ENCODE measurements at places on chromosomes 1 and 21.

DNA sequence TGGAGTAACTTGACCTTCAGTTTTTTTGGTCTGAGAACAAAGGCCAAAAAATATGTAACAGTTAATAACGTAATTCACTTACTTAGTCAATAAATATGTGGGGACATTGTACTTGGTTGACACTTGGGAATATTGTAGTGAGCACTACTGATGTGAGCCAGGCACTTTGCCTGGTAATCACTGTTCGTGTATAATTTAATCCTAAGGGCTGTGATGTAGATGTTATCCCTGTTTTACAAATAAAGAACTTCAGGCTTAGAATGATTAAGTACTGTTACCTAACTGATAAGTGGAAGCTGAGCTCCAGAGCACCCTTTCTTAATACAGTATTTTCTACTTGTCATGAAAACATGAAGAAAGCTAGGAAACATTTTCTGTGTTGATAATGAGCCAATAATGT lies 28.0 kb downstream of the PTBP2 start:
- DNase-seq: no peak

- DNase-seq: no peak
Measured at GRCh38 chr1:195597891-195598290, 1010.3 kb downstream of the KCNT2 start.

- no peak for DNase-seq
Measured at GRCh38 chr21:46114963-46115362, 17.1 kb downstream of the COL6A2 start.

DNA sequence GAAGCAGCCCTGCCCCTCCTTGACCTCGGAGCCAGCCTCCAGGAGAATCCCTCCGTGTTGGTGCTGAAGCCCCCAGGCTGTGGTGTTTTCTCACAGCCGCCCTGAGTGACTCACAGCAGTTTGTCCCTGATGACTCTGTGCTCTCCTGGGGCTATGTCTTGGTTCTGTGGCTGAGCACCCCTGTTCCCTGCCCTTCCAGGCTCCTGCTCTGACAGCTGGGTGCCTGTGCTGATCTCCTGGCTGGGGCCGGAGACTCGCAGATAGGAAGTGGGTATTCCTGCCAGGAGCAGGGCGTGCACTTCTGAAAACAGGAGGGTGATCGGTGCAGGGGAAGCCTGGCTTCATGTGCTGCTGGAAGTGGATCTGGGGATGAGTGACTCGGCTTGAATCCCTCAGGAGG lies 34.5 kb downstream of the POFUT2 start:
- no peak for DNase-seq

- no peak for DNase-seq
Measured at GRCh38 chr1:14071581-14071980, 371.6 kb downstream of the PRDM2 start.

DNA sequence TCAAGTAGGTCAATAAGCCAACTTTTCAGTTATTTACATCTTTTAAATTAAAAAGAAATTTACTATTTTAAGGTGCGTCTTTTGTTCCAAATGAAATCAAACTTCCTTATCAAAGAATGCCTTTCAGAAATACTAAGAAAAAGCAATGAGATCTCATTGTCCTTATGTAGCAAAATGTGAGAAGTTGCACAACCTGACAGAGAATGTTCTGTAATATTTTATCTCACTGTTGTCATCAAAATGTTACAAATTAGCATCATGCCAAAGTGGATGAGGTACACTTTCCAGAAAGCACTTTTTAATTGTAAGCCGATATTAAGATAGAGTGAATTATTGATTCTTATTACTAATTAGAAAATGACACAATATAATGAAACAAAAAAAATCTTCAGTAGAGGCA lies 50.4 kb downstream of the KCNT2 start:
- no peak for DNase-seq

- DNase-seq: no peak
Measured at GRCh38 chr1:179794669-179795068, 51.6 kb downstream of the FAM163A start.

DNA sequence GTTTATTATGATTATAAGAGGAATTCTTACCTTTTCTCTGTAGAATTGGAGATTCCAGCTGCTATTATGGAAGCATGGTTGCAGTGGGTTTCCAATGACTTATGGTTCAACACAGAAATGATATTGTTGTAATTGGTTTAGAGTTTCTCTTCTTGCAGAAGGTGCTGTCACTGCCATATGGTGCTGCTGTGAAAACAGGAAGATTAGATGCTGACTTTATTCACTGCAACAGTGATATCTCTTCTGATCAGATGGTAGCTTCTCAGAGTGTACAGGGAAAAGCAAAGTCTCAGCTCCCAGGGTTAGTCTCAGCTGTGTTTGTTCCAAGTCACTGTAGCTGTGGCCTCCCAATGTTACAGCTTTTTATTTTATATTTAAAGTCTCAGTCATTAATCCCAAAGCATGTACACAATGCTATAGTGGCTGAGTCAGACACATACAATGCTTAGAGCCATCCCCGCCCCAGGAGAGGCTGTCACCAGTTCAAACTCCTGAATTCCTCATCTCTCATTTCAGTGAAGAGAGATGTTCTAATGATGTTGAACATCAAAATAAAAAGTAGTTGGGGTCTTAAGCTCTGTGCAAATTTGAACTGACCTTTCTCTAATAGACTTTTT lies 42.7 kb upstream of the RGS2 start:
- no peak for DNase-seq

- no peak for DNase-seq
Measured at GRCh38 chr1:93701629-93702028, 20.0 kb upstream of the BCAR3 start.

DNA sequence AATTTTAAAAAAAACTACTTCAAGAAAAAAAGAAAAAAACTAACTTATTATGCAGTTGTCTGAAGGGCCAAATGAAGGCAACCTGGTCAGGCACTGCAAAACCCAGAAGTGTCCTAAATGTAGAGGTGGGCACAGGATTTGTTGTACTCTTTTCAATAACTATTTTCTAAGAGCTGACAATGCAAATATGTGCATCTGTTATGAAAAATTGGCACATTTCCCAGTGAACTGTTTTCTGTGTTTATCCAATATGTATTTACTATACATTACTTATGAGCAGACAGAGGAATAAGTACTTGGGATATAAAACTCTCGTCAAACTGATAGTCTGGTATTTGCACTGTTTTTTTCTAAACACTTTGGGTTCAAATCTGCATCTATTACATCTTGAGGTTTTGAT lies 188.0 kb upstream of the C21orf91 start:
- DNase-seq: no peak

- DNase-seq: no peak
Measured at GRCh38 chr1:28172713-28173150, 3.8 kb downstream of the PTAFR start.

- no peak for DNase-seq
Measured at GRCh38 chr1:150507912-150508864, at the start of gene ECM1. Gene ECM1, plus strand, starts transcription at chr1:150508109. Its CDS starts 101 bp downstream, at chr1:150508210.

- DNase-seq: no peak
Measured at GRCh38 chr1:205810448-205811157, 2.4 kb downstream of the SLC41A1 start.

- DNase-seq: no peak
Measured at GRCh38 chr1:46646331-46646730, 21.8 kb downstream of the ATPAF1 start.

DNA sequence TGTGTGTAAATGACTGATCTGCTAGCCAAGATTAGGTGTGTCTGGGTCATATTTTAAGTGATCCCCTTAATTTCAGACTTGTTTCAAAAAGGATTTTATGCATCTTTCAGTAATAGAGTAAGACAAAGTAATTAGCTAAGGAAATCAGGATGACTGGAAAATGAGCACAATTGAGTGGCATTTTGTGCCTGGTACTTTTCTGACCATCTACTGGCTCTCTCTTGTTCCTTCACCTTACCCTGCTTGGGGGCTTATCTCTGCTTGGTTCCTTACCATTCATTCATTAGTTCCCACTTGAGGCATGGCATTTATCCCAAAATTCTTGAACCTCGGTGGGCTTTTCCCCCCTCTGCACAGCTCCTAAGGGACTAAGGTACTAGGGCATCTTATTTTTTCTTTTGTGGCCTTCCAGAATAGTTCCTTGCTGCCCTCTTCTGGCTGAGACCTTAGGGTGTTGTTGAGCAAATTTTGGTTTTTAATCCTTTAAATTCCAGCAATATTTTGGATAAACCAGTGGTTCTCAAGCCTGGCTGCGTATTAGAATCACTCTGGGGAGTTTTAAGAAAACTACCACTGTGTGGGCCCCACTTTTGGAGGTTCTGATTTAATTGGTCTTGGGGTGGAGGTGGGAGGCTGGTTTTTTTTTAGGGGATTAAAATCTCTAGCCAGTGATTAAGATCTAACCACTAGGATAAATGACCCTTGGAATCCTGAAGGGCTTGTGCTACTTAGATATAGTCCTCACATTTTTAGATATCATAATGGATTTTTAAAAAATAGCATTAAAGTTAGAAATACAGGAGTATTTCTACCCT lies 50.8 kb downstream of the HS2ST1 start:
- no peak for DNase-seq

Data from NCI-H1048 (cell line).